Putamen (tissue), 1 donor: ENCODE measurements at places on chromosomes 16 and 17.
A peak's percentile ranks its signal among the peaks of the same experiment; 100 is the strongest.

DNA sequence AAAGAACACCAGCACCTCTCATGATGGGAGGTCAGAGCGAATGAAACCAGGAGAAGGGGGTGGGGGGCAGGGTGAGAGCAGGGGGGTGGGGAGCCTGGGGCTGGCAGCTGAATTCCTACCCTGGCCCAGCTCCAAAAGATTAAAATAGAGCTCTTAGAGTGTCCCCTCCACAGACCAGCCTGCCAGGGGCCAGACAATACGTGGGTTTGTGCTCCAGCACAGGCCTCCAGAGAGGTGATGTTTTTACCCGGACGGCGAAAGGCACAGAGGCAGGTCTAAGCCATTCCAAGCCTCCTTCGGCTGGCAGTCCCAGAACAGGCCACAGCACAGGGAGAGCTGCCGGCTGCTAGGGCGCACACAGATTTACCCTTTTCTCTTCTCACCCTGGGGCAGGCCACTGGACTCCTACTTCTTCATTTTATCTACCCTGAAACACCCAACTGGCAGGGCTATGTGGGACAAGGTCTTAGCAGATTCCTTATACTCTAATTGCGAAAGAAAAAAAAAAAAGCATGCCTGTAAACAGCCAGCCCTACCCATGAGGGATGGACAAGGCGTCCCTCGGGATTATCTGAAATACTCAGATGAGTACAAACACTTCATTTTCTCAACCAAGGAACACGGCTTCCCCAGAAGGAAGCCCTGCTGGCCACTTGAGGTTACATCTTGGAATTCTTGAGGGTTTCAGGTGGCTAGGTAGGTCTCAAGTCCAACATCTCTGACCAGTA, 71.9 kb upstream of the NOG start:
- no peak for DNase-seq

DNA sequence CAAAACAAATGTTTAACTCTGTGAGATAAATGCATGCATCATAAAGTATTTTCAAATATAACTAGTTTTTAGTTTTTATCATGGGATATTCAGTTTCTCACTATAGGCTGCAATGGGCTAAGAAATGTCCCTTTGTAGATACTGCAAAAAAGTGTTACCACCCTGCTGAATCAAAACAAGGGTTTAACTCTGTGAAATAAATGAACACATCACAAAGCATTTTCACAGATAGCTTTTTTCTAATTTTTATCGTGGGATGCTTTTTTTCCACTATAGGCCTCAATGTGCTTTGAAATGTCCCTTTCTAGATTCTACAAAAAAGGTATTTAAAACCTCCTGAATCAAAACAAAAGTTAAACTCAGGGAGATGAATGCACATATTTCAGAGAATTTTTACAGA, 541.1 kb downstream of the KCNJ18 start:
- DNase-seq, result no peak

- no peak for DNase-seq
These were observed 67.1 kb upstream of the ERCC4 start for GRCh38 chr16:13852827-13853226.

- DNase-seq, result no peak
These were observed 14.5 kb downstream of the SPIRE2 start for GRCh38 chr16:89842471-89843408.

DNA sequence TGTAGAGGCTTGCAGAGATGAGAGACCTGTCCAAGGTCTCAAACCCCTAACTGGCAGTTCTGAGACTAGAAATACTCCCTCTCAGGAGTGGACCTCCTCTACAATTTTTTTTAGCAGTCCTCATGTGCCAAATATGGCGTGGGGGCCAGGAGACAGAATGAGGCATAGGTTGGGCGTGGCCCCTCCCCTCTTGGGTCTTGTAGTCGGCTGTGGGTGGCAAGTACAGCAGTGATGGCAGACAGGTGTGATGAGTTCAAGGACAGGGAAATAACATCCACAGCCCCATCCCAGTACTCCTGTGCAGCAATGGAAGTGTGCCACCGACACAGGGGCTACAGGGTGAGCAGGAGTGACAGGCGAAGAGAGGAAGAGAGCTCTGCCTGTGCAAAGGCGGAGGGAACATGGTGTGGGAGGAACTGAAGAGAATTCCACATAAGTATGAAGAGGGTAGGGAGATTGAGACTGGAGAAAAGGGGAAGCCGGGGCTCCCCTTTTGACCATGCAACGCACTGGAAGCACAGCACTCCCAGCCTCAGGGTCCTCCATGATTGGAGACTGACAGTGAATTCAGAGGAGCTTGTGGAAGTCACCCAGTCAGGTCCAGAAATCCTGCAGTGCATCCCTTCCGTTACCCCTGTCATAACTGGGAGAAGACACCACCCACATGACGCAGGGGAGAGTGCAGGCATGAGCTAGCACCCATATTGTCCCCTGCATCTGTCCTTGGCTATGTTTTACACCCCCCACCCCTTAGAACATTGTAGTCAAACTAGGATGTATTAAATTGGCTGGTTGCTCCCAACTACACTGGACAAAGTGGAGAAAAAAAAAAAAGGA, 14.8 kb upstream of the CETP start:
- DNase-seq, result peak; percentile 62

GRCh38 chr16:67207249-67208091, 8.5 kb downstream of the ELMO3 start:
- DNase-seq, result no peak

GRCh38 chr17:37604556-37604955, 4.7 kb downstream of the SYNRG start:
- DNase-seq, result no peak

DNA sequence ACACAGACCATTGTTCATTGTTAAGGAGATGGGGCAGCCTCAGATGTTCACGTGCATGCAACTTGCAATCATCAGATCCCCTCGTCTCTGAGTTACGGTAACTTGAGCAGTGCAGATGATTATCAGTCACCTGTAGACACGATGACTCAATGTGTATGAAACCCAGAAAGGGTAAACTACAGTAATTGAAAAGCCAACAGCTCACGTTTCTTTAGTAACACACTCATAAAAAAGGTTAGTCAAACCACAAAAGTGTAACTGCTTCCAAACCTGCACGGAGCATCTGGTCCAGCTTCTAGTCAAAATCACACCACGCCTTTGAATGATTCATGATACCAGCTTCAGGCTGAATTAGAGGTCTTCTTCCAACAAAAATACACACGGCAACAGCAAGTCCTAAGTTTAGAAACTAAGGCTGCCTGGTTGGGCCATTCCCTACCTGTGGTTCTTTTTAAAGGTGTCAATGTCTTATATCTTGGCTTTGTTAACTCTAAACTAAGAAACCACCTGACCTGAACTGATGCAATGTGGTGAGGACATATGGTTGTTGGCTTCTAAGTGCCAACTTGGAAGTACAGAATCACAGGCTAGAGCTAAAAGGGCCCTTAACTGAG, 32.3 kb downstream of the GRB7 start:
- no peak for DNase-seq

- DNase-seq, result no peak
These were observed 279.3 kb upstream of the KIF2B start for GRCh38 chr17:53543472-53543871.

- no peak for DNase-seq
These were observed 69.4 kb downstream of the CNGB1 start for GRCh38 chr16:57901480-57902069.

GRCh38 chr17:4318186-4318585, 48.3 kb downstream of the UBE2G1 start:
- DNase-seq, result no peak

GRCh38 chr17:77203436-77203835, 62.7 kb downstream of the SEC14L1 start:
- no peak for DNase-seq

GRCh38 chr17:74199306-74200092, 4.0 kb upstream of the RPL38 start:
- no peak for DNase-seq

GRCh38 chr17:62167076-62167475, 102.0 kb upstream of the MED13 start:
- DNase-seq, result no peak

GRCh38 chr17:21119247-21119918, 7.4 kb upstream of the DHRS7B start:
- peak; percentile 71 for DNase-seq

DNA sequence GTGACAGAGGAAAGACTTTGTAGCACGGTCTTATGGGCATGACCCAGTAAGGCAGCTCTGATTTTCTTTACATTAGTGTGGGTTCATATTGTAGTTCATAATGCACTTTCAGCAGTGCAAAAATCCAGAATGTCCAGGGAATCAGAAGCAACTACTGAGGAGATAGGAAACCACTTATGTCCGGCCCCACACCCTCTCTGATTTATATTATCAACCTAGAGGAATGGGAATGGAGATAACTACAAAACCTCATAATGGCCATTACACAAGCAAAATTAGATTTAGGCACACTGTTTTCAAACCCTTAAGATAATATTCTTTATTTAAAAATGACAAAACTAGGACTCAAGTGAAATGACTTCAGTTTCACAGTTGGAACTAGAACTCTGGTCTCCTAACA, 7.9 kb downstream of the MAP2K4 start:
- no peak for DNase-seq

GRCh38 chr17:44914698-44915271, 515 bp downstream of the GFAP start:
- no peak for DNase-seq

GRCh38 chr17:32323046-32323445, 18.9 kb downstream of the C17orf75 start:
- DNase-seq, result no peak

DNA sequence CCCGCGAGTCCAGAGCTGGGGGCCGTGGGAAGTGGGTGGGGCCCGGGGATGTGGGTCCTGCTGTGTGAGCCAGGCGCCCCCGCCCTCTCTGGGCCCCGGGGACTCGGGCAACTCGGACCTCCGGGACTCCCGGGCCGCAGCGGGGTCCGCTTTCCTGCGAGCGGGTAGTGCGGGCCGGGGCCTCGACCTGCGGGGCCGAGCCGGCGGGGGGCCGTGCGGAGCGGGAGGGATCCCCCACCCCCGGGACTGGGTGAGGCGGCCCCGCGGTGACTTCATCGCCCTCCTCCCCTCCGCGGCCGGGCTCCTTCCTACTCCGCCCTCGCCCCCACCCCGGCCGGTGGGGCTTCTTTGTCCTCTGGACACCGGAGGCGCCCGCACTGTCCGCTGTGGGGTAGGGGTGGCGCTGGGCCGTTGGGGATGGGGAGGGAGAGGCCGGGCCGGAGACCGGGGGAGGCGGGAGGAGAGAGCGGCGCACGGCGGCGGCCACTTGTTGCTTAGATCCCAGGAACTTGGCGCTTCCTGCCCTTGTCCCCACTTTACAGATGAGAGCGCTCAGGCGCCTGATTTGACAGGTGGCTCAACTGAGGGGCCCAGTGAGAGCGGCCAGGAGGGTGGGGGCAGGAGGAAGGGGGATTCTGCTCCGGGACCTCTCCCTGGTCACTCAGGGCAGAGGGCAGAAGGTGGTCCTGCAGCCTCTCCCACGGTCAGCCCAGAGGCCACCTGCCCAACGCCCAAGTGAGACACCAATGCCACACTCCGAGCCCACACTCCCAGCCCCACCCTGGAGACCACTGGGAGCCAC, 874 bp downstream of the CMTM3 start:
- no peak for DNase-seq

GRCh38 chr17:79800325-79801155, 3.7 kb upstream of the CBX8 start:
- DNase-seq, result no peak

DNA sequence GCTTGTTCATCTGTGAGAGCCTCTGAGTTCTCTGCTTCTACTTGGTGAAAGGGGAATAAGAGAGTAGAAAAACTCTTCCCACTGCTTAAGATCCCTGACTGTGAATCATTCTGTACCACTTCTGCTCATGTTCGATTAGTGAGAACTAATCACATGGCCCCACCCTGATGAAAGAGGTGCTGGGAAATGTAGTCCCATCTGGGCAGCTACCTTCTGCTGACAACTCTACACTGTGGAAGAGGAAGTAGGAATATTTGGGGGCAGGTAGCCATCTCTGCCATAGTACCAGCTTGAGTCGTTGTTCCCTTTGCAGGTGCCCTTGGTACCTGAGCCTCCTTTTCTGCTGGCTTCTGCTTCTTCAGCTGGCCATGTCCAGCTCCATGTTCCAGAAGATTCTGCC, 29.9 kb downstream of the NKD1 start:
- DNase-seq, result no peak

- no peak for DNase-seq
These were observed 27.4 kb downstream of the TMEM11 start for GRCh38 chr17:21186399-21187187.

DNA sequence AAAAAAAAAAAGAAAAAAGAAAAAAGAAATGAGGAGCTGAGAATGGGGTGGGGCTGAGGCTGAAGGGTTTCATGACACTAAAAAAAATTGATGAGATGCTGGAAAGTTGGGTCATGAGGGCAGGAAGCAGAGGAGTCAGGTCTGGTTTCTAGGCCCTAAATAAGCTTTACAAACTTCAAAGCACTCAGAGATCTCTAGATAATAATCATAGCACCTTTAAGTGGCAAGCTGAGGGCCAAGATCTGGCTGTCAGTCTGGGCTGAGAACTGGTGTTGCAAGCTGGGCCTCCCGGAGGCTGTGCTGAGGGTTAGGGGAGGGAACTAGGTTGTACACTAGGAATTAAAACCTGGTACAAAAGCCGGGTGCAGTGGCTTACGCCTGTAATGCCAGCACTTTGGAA, 6.4 kb downstream of the ZNF764 start:
- no peak for DNase-seq

DNA sequence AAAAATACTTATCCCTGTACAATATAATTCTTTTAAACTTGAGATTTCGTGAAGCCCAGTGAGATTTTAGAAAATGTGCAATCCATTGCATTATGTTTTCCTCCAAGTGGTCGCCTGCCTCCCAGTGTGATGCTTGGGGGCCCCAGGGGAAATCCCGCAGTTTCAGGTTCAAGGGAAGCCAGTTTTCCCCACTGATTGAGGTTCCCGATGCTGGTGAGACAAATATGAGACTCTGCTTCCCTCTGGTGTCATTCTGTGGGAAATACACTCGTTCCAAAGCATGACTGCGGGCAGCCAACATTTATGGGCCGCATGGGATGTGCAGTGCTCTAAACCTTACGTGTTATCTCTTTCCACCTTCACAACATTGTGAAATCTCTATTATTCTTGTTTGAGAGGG, 200.8 kb downstream of the PRKCB start:
- peak; percentile 53 for DNase-seq

- DNase-seq, result no peak
These were observed 50.4 kb downstream of the TRARG1 start for GRCh38 chr17:1329745-1330343.

- no peak for DNase-seq
These were observed 2.3 kb downstream of the CCL1 start for GRCh38 chr17:34360601-34361270.

GRCh38 chr16:67884684-67885083, at the start of gene NRN1L:
TSS of gene NRN1L (plus strand) at chr16:67884885. CDS start at chr16:67884904, 19 bp downstream.
- peak; percentile 92 for DNase-seq

DNA sequence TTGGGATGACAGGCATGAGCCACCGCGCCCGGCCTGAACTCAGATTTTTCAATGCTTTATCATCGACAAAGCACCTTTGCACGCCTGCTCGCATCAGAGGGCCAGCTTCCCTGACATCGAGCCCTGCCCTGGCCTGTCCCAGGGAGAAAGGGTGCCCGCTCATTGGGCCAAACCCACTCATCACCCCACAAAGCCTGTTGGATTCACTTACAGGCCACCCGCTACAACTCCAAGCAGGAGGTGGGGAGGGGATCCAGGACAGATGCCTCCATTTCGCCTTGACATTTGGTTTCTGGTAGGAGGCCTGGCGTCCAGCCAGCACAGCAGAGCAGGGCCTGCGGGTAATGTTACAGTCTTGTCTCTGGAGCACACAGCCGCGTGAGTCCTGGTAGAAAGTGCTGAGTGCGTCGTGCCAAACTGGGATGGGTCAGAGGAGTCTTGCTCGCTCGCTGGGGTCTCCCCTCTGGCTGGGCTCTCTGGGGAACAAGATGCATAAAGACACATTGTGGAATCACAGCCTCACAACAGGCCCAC, 19.8 kb downstream of the SMTNL2 start:
- no peak for DNase-seq

GRCh38 chr16:35431829-35432663, 1972.6 kb downstream of the TP53TG3F start:
- no peak for DNase-seq
